Osteocyte (in vitro differentiated cells): ENCODE measurements at places on chromosomes 3 and 15. TPM values are rescaled to one million over a fixed set of nuclear protein-coding genes. Genes with fewer than 3 reads are reported as not detected.

DNA sequence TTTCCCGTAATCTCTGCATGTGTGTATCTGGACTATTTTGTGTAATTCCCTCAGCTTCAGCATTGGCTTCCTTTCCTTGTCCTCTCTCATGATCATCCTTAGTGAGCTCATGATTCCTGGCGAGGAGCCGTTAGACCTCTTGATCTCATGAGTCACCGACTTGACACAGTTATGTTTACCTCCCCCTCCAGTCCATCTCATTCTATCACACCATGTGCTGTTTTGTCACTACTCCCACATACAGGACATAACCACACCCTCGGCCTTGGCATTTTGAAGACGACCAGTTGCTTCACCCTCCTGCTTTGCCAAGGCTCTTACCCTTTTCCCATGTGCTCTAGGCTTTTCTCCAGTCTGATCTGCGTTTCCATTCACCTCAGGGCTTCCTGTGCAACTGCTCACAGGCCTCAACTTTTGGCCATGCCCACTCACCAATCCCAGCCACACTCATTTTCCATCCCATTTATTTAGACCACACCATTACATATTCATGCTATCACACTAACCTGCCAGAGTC, 41.5 kb downstream of the CP start:
- no peak overlapping the region for H3K27ac ChIP-seq
- H3K4me3 ChIP-seq, result no peak overlapping the region
- H3K36me3 ChIP-seq, result peaks cover 15% of the 10 kb centered on the region
- H3K4me1 ChIP-seq, result peaks cover 6% of the 10 kb centered on the region
- DNase-seq, result no peak
- H3K27me3 ChIP-seq, result no peaks in the 10 kb centered on the region

DNA sequence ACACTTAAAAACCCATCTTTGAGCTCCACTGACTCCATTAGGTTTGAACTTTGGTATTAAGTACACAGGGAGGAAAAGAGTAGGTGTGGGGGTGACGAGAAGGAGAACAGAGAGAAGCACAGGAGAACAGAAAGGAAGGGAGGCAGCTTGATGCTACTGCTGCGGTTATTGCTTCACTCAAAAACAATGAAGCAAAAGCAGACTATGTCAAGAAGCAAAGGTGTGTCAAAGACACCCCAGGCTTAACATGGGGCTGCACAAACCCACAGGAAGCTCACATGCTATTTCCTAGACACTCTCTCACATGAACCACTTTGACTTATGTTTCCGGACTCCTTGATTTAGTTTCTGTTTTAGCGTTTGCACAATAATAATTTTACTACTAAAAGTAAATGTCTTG, 961.0 kb upstream of the CFAP20DC start:
- H3K4me1 ChIP-seq, result no peaks in the 10 kb centered on the region
- DNase-seq, result no peak
- H3K4me3 ChIP-seq, result no peak overlapping the region
- H3K27ac ChIP-seq, result no peak overlapping the region
- peaks cover 4% of the 10 kb centered on the region for H3K27me3 ChIP-seq

DNA sequence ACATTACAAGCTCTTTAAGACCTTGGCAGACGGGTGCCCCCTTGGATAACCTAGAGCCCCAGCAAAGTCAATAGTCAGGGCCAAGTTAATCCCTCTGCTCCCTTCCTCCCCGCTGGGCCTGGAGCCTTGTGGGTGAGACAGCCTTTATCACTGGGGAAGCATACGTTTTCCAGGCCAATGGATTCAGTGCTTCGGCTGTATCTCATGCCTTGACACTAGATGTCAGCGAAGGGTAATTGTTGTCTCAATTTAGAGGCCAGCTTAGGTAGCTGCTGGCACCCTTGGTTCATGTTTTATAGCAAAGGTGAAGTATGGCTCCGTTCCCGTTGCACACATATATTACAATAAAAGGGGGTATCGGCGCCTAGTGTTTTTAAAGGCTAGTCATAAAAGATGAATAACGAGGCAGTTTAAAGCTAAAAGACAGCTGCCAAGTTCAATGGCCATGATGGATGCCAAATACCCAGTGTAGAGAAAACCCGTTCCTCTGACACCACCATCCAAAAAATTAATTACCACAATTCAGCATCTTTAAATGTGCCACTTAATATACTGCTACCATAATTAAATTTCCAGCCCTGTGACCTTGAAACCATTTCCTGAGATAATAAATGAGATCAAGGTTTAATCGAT, 52.3 kb upstream of the BNIP2 start:
- no peaks in the 10 kb centered on the region for H3K36me3 ChIP-seq
- no peaks in the 10 kb centered on the region for H3K4me1 ChIP-seq
- peaks cover 7% of the 10 kb centered on the region for H3K27me3 ChIP-seq
- H3K4me3 ChIP-seq, result no peak overlapping the region

GRCh38 chr3:33426630-33427317, 13.4 kb downstream of the UBP1 start:
- DNase-seq, result no peak
- no peak overlapping the region for H3K27ac ChIP-seq
- no peak overlapping the region for H3K4me3 ChIP-seq
- H3K27me3 ChIP-seq, result no peaks in the 10 kb centered on the region
- H3K36me3 ChIP-seq, result peaks cover 19% of the 10 kb centered on the region

DNA sequence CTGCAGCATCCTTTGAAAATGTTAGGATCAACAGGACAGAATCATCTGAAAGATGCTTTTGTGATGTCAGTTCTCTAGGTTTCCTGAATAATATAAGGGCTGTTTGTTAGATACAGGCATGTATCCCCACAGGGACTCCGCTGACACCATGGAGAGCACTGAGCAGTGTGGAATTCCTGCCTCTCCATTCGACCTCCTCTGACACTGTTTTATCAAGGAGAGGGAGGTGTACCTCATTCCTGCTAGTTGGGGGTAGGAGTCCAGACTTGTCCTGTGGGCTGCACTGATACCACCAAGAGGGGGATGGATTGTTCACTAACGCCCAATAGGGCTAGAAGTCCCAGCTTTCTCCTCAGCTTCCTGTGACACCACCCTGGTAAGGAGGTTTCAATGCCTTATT, 46.6 kb downstream of the LARS2 start:
- H3K4me1 ChIP-seq, result no peaks in the 10 kb centered on the region
- H3K27me3 ChIP-seq, result no peaks in the 10 kb centered on the region
- no peak overlapping the region for H3K27ac ChIP-seq
- no peak overlapping the region for H3K4me3 ChIP-seq

DNA sequence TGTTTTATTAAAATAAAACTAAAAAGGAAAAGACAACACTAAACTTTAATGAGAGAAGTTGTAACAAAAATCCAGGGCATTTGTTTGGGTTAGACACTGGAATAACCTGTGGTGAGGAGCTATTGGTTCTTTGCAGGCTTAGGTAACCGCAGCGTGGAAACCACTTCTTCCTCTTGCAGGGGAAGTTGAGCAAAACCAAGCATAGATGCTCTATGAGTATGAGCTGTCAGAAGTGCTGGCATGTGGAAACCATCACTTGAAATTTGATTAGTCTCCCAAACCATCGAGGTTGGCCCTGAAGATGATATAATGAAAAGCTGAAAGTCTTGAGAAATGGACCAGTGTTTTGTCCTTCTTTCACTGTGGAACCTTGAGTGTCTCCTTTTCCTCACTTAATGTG, 127.1 kb upstream of the RBMS3 start:
- no peaks in the 10 kb centered on the region for H3K36me3 ChIP-seq
- no peaks in the 10 kb centered on the region for H3K27me3 ChIP-seq
- H3K4me3 ChIP-seq, result no peak overlapping the region
- H3K27ac ChIP-seq, result no peak overlapping the region

- no peak overlapping the region for H3K4me3 ChIP-seq
- peaks cover 4% of the 10 kb centered on the region for H3K4me1 ChIP-seq
- DNase-seq, result no peak
- H3K36me3 ChIP-seq, result no peaks in the 10 kb centered on the region
- no peak overlapping the region for H3K27ac ChIP-seq
Observed at GRCh38 chr3:79039192-79039591, 728.6 kb downstream of the ROBO1 start.

DNA sequence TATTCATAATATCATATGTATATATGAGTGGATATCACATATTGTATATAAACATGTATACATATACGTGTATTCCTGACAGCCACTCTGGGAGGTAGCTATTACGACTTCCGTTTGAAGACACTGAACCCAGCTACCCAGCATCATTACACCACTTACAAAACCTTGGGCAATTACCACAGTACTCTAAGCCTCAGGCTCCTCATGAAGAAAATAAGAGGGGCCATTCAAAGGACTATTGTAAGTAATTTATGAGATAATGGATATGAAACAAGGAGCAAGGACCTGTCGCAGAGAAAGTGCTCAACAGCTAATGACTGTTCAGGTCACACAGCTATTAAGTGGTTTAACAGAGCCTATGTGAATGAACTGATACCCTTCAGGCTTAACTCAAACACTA, 52.4 kb downstream of the KCNMB2 start:
- H3K4me3 ChIP-seq, result no peak overlapping the region
- no peaks in the 10 kb centered on the region for H3K36me3 ChIP-seq
- peaks cover 3% of the 10 kb centered on the region for H3K27me3 ChIP-seq
- H3K27ac ChIP-seq, result no peak overlapping the region

DNA sequence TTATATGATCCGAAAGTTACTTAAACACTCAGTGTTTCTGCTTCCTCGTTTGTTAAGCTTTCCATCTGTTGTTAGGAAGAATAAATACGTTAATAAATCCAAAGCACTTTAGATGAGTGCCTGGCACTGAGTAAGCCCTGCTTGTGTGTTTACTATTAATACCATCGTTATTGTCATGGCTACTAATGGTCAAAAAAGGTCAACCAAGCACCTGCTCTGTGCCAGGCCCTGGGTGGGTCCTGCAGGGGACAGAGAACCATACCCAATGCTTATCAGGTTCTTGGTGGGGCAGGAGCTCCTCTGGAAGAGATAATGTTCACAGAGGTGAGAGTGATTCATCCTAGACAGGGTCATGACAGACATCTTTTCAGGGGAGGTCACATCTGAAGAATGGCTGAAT, 39.9 kb downstream of the GALNT15 start:
- H3K27ac ChIP-seq, result no peak overlapping the region
- peaks cover 26% of the 10 kb centered on the region for H3K27me3 ChIP-seq
- no peak overlapping the region for H3K4me3 ChIP-seq
- H3K4me1 ChIP-seq, result no peaks in the 10 kb centered on the region

GRCh38 chr3:181919375-181919774, 207.7 kb downstream of the SOX2 start:
- no peaks in the 10 kb centered on the region for H3K4me1 ChIP-seq
- H3K27me3 ChIP-seq, result peaks cover 3% of the 10 kb centered on the region
- no peaks in the 10 kb centered on the region for H3K36me3 ChIP-seq
- H3K27ac ChIP-seq, result no peak overlapping the region
- no peak for DNase-seq
- H3K4me3 ChIP-seq, result no peak overlapping the region

DNA sequence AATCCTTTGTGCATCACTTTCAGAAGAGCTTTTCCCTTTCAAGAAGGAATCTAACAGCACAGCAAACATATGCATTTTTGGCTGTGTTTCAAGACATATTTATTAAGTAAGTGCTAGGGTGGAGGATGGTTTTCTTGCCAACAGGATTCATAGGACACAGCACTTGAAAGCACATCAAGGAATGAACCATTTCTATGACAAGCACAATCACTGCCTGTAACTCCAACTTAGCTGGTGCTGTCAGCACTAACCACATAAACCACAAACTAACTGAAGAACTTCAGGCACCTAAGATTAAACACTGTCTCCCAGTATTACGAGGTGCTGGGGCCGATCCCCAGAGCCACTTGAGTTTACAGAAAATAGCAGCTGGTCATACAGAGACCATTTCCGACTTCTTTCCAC, 35.4 kb upstream of the SPRED1 start:
- H3K36me3 ChIP-seq, result no peaks in the 10 kb centered on the region
- peaks cover 16% of the 10 kb centered on the region for H3K4me1 ChIP-seq
- no peak overlapping the region for H3K4me3 ChIP-seq
- DNase-seq, result no peak

DNA sequence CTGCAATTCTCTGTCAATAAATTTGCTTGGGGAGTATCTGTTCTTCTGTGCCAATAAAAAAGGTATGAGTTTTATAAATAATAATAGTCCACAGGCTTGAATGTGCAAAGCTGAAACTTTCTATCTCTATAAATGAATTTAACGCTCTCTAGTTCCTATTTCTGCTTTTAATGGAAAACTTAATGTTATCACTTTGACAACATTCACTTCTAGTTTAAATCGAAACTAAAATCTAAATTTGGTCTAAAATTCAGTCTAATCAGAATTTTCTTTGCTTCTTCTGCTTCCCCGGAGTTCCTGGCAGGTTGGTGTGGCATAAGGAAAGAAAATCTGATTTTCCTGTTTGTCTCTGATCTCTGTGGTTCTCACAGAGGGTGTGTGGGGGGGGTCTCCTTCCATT, 450.1 kb upstream of the TBL1XR1 start:
- no peak overlapping the region for H3K27ac ChIP-seq
- DNase-seq, result no peak
- H3K36me3 ChIP-seq, result peaks cover 1% of the 10 kb centered on the region
- no peak overlapping the region for H3K4me3 ChIP-seq

- no peaks in the 10 kb centered on the region for H3K27me3 ChIP-seq
- DNase-seq, result no peak
- no peak overlapping the region for H3K27ac ChIP-seq
- no peaks in the 10 kb centered on the region for H3K36me3 ChIP-seq
- peaks cover 6% of the 10 kb centered on the region for H3K4me1 ChIP-seq
- no peak overlapping the region for H3K4me3 ChIP-seq
Observed at GRCh38 chr3:59052803-59053411, 3.1 kb upstream of the CFAP20DC start.

DNA sequence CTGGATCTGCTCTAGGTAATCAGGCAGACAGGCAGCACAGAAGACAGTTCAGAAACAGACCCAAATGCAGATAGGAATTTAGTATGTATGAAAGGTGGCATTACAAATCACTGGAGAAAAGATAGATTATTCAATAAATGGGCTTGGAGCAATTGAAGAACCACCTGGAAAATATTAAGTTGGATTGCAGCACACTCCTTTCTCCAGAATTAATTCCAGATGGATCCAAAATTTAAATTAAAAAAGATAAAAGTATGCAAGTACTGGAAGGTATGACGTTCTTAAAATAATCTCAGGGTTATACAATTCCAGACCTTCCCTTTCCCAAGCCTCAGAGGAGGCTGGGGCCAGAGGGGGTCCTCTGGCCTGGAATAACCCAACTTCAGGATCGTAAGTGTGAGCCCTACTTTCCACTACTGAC, 32.5 kb downstream of the HRH1 start:
- H3K4me1 ChIP-seq, result peaks cover 55% of the 10 kb centered on the region
- H3K36me3 ChIP-seq, result no peaks in the 10 kb centered on the region
- no peak for DNase-seq
- H3K4me3 ChIP-seq, result no peak overlapping the region
- peak overlapping the region; percentile 87 for H3K27ac ChIP-seq

RASGRP1 gene
- 0.11 and 0.26 TPM in 2 replicates for total RNA-seq

CISH gene
- total RNA-seq, result 1.7 and 2.4 TPM in 2 replicates

CHRM5 gene
- total RNA-seq, result not detected in 2 replicates

GPR15 gene
- not detected in 2 replicates for total RNA-seq

AGBL1 gene
- not detected in 2 replicates for total RNA-seq

MRAS gene
- total RNA-seq, result 25.5 and 29.7 TPM in 2 replicates

ZCWPW2 gene
- total RNA-seq, result 1.2 and 1.9 TPM in 2 replicates
